ENCODE measurements at places on chromosomes 13 and 19. TPM values are rescaled to one million over a fixed set of nuclear protein-coding genes. Genes with fewer than 3 reads are reported as not detected.

ZNF506 gene
- total RNA-seq = 10.0 TPM

KIR3DL1 gene
- not detected for total RNA-seq

ZNF577 gene
- total RNA-seq = 9.7 TPM

CD209 gene
- total RNA-seq = 7.0 TPM

ZNF723 gene
- total RNA-seq = not detected

GRCh38 chr19:533364-534058 lies 2.0 kb downstream of the CDC34 start:
- no peak for DNase-seq

DNA sequence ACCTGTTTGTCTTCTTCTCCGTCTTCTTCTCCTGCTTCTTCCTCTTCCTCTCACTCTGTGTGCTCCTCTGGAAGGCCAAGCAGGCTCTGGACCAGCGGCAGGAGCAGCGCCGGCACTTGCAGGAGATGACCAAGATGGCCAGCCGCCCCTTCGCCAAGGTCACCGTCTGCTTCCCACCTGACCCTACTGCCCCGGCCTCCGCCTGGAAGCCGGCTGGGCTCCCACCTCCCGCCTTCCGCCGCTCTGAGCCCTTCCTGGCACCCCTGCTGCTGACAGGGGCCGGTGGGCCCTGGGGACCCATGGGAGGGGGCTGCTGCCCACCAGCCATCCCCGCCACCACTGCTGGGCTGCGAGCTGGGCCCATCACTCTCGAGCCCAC lies 13.9 kb downstream of the CNFN start:
- DNase-seq = no peak

DNA sequence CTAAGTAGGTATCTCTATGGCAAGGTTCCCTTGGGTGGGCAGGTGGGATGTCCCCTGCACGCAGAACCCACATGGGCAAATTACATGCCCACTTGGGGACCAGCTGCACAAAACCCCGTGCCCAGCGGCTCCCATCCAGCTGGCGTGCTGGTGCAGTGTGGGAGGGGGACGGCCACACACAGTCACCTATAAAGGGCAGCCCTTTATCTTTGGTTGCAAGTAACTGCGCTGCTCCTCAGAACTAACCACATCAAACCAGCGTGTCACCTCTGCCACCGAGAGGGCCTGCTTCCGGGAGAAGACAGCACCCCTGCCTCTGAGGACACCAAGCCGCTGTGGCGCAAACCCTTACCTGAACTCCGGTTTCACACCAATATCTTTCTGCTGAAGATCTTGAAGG lies 32.2 kb downstream of the ANKRD27 start:
- no peak for DNase-seq

GRCh38 chr13:103349211-103349980 lies 283.2 kb upstream of the SLC10A2 start:
- no peak for DNase-seq

GRCh38 chr13:97003071-97003470 lies 8.8 kb upstream of the OXGR1 start:
- no peak for DNase-seq

GRCh38 chr13:103276775-103277498 lies 210.7 kb upstream of the SLC10A2 start:
- no peak for DNase-seq

DNA sequence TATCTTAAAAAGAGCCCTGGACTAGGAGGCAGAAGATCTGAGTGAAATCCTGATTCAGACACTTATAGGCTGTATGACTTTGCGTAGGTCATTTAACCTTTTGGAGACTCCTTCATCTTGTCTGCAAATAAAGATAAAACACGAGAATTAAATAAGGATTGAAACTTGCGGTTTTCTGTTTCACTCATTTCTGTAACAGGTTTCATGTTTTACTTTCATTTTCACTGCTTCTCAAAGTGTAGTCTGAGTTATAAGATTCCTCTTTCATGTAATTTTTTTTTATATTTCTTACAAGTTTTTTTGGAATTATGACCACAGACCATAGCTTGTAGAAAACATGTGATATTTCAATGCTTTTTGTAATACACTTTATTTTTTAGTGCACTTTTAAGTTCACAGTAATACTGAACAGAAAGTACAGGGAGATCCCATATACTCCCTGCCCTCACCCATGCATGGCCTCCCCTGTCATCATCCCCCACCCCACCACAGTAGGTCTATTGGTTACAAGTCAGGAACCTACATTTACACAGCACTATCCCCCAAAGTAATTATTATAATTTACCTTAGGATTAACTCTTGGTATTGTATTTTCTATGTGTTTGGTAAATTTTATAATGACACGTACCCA lies 174.6 kb downstream of the ITGBL1 start:
- DNase-seq = no peak

- no peak for DNase-seq
These were observed 2.0 kb downstream of the ZNF792 start for GRCh38 chr19:34961775-34962686.

GRCh38 chr19:5189318-5189607 lies 151.3 kb downstream of the PTPRS start:
- no peak for DNase-seq

- DNase-seq = no peak
These were observed 16.5 kb upstream of the ZNF8 start for GRCh38 chr19:58261968-58262921.

DNA sequence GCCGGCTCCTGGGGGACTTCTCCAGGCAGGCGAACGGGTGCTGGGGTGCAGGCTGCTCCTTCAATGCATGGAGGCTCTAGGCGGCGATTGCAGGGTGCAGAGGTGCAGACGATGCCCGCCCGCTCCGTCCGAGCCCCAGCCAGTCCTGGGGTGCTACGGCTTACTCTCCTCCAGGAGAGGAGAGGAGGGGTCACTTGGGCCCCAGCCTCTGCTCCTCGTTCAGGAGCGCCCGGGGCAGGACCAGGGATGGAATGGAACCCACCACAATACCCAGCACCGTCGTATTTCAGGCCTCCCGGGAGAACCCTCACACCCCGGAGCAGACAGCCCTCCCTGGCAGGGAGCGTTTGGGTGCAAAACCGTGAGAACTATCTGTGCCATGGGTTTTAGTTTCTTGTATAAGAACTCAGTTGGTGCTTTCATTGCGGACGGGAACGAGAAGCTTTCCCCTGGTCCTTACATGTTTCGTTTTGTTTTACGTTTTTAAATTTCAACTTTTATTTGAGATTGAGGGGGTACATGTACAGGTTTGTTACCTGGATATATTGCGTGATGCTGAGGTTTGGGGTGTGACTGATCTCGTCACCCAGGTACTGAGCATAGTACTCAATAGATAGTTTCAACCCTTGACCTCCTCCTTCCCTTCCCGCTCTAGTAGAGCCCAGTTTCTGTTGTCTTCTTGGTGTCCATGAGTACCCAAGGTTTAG lies 46.8 kb downstream of the ARHGEF18 start:
- DNase-seq = no peak

GRCh38 chr13:88622362-88622973 lies 951.3 kb downstream of the SLITRK5 start:
- DNase-seq = no peak

GRCh38 chr19:27971071-27971470 lies 1241.9 kb downstream of the UQCRFS1 start:
- no peak for DNase-seq
